ENCODE measurements at places on chromosomes 16 and 17. TPM values are rescaled to one million over a fixed set of nuclear protein-coding genes. Genes with fewer than 3 reads are reported as not detected.

The ADORA2B gene
- 1.0 TPM for total RNA-seq

The GCGR gene
- total RNA-seq = not detected

The CCL7 gene
- not detected for total RNA-seq

The CBX4 gene
- 22.8 TPM for total RNA-seq

The MYO15A gene
- total RNA-seq = 0.20 TPM

The PKMYT1 gene
- 0.98 TPM for total RNA-seq

The FA2H gene
- 0.35 TPM for total RNA-seq

DNA sequence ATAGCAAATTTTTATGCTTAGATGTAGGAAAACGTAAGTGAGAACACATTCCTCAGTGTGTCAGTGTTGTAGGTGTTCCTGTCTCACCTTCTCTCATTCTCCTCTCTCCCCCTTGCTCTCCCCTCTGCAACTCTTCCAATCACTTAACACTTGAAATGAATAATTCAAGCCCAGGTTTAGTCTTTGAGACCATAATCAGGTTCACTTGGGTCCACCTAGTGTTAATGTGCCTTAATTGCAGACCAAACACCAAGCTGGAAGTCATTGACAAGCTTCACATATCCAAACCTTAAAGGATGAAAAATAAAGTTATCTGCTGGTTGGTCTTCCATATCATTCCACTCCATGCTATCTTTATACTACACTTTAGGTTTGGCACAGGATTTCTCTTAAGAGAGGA lies 37.0 kb downstream of the STXBP4 start:
- H3K27ac ChIP-seq = no peak overlapping the region
- H3K36me3 ChIP-seq = peaks cover 3% of the 10 kb centered on the region
- DNase-seq = no peak
- H3K4me3 ChIP-seq = no peak overlapping the region
- no peaks in the 10 kb centered on the region for H3K27me3 ChIP-seq

DNA sequence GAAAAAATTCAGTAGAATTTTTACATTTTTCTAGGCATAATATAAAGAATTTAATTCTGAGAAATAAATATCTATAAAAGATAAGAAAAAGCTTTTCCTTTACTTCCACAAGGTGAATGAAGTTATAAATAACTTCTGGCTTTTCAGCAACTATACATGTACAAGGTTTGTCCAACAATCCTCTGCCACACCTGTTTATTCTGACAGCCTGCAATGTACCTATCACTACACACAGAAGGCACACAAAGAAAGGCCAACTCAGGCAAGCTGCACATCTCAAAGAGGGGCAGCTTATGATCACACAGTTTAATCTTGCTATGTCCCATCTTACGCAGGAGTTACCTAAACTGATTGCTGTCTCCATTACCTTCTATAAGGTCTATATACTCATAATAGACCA lies 120.2 kb downstream of the MYO1D start:
- H3K27ac ChIP-seq = no peak overlapping the region
- no peaks in the 10 kb centered on the region for H3K27me3 ChIP-seq
- peaks cover 7% of the 10 kb centered on the region for H3K36me3 ChIP-seq
- no peaks in the 10 kb centered on the region for H3K4me1 ChIP-seq
- DNase-seq = no peak

DNA sequence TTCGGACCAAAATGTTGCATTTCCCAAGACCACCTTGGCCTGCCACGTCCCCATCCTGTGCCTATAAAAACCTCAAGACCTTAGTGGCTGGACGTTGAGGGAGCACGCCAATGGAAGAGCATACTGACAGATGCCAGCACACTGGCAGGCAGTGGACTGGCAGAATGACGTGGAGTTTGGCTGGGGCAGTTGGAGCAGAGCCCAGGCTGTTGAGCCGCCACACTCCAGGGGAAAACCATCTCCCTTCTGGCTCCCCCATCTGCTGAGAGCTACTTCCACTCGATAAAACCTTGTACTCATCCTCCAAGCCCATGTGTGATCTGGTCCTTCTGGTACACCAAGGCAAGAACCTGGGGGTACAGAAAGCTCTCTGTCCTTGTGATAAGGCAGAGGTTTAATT lies 494.1 kb downstream of the CDH11 start:
- DNase-seq = no peak
- no peaks in the 10 kb centered on the region for H3K4me1 ChIP-seq
- no peaks in the 10 kb centered on the region for H3K27me3 ChIP-seq
- H3K4me3 ChIP-seq = no peak overlapping the region
- no peak overlapping the region for H3K27ac ChIP-seq

- H3K27me3 ChIP-seq = no peaks in the 10 kb centered on the region
- DNase-seq = no peak
- H3K27ac ChIP-seq = peak overlapping the region; percentile 83
Observed at GRCh38 chr16:2689968-2690801, 7.9 kb downstream of the KCTD5 start.

DNA sequence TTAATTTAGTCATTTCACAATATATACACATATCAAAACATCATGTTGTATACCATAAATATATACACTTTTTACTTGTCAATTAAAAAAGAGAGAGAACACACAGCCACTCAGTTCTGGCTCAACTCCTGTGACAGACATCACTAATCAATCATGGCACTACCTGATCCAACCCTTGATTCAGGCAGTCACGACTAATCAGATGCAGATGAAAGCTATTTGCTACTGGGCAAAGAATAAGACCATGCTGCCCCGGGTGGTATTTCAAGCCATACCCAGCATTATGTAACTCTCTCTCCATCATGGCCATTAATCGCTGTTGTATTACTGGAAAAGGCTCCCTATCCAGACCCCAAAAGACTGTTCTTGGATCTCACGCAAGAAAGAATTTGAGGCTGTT lies 345.7 kb downstream of the HAPSTR1 start:
- no peaks in the 10 kb centered on the region for H3K27me3 ChIP-seq
- no peak overlapping the region for H3K27ac ChIP-seq
- no peak for DNase-seq
- H3K4me3 ChIP-seq = no peak overlapping the region
- no peaks in the 10 kb centered on the region for H3K36me3 ChIP-seq

DNA sequence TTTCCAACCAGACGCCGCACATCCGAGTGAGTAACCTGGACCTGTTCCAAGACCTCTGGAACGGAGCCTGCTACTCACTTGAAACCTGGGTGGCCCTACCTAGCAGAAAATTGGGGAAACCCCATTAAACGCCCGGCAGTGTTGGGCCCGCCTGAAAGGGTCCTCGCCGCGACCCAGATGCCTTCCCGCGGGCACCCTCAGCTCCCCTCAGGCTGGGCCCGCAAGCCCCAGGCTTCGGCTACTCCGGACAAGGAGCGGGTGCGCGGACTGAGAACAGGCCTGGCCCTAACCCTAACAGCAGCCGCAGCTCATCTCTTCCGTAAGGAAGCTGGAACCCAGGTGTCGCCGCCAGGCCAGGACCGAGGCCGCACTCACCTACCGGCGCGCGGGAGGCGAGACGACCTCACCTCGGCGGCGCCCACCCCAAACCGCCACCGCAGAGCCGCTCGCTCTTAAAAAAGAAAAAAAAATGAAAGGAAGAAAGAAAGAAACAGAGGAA lies 344 bp downstream of the PSME3IP1 start:
- peak overlapping the region; percentile 93 for H3K27ac ChIP-seq
- H3K4me1 ChIP-seq = no peaks in the 10 kb centered on the region
- DNase-seq = peak; percentile 71
- no peaks in the 10 kb centered on the region for H3K36me3 ChIP-seq
- H3K4me3 ChIP-seq = peak overlapping the region; percentile 95

DNA sequence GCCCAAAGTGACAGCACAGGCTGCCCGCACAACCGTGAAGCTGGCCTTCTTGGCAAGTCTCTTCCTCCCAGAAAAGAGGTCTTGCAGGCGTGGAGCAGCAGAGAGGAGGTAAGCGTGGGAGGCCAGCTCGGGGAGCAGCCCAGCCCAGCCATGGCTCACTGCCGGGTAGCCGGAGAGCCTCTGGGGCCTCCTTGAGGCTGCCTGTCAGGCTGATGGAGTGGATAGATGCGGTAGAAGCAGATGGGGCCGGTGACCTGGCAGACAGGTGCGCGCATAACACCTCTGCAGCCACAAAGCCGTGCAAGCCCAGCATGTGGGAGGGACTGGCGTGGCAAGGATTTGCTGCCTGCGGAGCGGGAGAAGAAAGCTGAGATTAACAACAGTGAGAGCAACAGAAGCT lies 17.1 kb upstream of the DOK4 start:
- H3K27ac ChIP-seq = no peak overlapping the region
- no peak for DNase-seq

DNA sequence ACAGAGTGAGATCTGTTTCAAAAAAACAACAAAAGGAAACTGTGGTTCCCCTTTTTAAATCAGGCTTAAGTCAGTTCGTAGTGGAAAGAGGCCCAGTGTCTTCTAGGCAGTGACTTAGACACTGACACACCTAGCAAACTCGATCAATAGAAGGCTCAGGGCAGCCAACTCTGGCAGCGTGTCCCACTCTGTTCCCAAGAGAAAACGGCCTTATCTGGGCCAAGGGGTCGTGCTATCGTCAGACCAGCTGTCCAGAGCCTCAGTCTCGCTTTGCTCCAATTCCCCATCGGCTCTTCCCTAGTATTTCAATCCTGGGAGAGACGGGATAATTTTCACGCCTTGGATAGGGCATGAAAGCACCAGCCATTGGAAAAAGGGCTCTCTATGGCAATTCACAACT lies 72.9 kb downstream of the SLC5A11 start:
- H3K4me1 ChIP-seq = no peaks in the 10 kb centered on the region
- H3K27ac ChIP-seq = no peak overlapping the region
- H3K27me3 ChIP-seq = no peaks in the 10 kb centered on the region
- H3K4me3 ChIP-seq = no peak overlapping the region
- DNase-seq = no peak

DNA sequence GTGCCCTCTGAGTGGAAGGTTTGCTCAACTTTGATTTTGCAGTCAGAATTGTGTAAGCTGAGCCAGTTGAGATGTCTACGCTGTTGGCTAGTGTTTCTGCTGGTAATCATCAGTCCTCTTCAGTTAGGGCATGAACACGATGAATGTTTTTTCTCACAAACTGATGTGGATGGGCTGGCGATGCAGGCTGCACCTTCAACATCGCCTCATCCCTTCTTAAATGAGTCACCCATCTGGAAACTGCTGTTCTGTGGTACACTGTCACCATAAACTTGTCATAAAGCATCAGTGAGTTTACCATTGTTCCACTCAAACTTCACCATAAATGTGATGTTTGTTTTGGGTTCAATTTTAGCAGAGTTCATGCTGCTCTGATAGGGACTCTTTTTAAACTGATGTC lies 8.4 kb downstream of the C16orf95 start:
- DNase-seq = no peak
- no peaks in the 10 kb centered on the region for H3K27me3 ChIP-seq
- H3K36me3 ChIP-seq = no peaks in the 10 kb centered on the region
- H3K27ac ChIP-seq = no peak overlapping the region
- no peaks in the 10 kb centered on the region for H3K4me1 ChIP-seq

DNA sequence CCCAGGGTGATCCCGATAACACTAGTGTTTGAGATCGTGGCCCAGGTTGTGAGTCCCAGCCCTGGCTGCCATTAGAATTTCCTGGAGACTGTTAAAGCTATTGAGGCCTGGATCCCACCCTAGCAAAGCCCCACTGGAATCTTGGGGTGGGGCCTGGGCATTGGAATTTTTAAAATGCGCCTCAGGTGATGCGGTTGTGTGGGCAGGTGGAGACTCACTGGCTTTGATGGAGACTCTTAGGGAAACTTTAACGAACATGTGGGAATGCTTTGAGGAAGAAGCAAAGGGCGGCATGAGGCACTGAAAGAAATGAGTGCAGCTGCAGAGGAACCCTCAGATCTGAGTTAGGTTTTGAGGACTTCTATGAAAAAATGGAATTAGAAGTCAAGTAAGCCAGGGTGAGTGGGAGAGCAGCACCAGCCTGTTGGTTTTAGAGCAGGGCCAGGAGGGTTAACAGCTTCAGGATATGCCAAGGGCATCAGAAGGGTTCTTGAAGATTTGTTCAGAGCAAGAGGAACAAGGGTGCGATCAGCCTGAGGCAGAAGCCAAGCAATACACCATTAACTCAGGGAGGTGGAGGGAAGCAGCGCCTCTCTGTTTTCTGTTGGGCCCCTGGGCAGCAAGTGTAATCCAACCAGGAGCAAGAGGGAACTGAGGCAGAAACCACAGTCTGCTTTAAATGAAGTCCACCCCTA lies 42.5 kb downstream of the KSR1 start:
- no peak for DNase-seq
- H3K4me1 ChIP-seq = peaks cover 29% of the 10 kb centered on the region
- no peak overlapping the region for H3K4me3 ChIP-seq
- no peaks in the 10 kb centered on the region for H3K36me3 ChIP-seq
- no peak overlapping the region for H3K27ac ChIP-seq

- no peaks in the 10 kb centered on the region for H3K36me3 ChIP-seq
- H3K27me3 ChIP-seq = no peaks in the 10 kb centered on the region
- no peak overlapping the region for H3K27ac ChIP-seq
- no peak overlapping the region for H3K4me3 ChIP-seq
- DNase-seq = no peak
- no peaks in the 10 kb centered on the region for H3K4me1 ChIP-seq
Observed at GRCh38 chr16:57721356-57722209, 14.0 kb upstream of the KATNB1 start.

DNA sequence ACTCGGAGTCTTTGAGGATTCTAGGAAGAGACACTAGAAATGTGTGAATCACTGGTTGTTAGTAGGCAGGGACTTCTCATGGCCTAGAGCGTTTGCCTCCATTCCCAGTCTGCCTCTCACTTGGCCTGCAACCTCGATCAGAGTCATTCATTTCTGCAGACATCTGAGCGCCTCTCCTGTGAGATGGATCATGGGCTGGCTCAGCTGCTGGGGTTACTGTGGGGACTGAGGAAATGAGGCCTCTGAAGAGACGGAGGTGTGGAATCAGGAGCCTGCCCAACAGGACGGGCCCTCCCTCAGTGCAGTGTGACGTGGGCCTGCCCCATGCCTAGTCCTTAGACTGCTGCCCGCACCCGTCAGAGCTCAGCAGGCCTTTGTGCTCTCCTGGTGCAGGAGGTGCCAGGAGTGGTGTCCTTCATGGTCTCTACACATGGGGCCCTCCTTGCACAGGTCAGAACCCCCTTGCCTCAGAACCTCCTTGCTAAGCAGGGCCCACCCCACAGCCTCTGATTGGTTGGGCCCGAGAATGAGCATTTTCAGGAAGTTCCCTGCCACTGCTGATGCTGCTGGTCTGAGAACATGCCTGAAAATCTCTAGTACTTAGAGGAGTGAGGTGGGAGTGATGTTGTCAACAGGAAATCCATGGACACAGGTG lies 99.4 kb downstream of the NPIPB11 start:
- DNase-seq = no peak
- H3K4me3 ChIP-seq = no peak overlapping the region
- H3K4me1 ChIP-seq = peaks cover 8% of the 10 kb centered on the region
- H3K36me3 ChIP-seq = no peaks in the 10 kb centered on the region
- H3K27me3 ChIP-seq = no peaks in the 10 kb centered on the region

- H3K27me3 ChIP-seq = no peaks in the 10 kb centered on the region
- DNase-seq = no peak
- H3K4me3 ChIP-seq = no peak overlapping the region
Observed at GRCh38 chr17:80195671-80196529, 24.2 kb downstream of the SGSH start.

GRCh38 chr16:89197633-89198416 lies 2.5 kb downstream of the SLC22A31 start:
- no peak overlapping the region for H3K4me3 ChIP-seq
- H3K27me3 ChIP-seq = peaks cover 4% of the 10 kb centered on the region
- no peak overlapping the region for H3K27ac ChIP-seq
- no peak for DNase-seq
- H3K36me3 ChIP-seq = no peaks in the 10 kb centered on the region

- no peaks in the 10 kb centered on the region for H3K27me3 ChIP-seq
- DNase-seq = no peak
- no peak overlapping the region for H3K4me3 ChIP-seq
- H3K4me1 ChIP-seq = peaks cover 39% of the 10 kb centered on the region
Observed at GRCh38 chr17:63697341-63698286, 2.3 kb downstream of the LIMD2 start.

GRCh38 chr17:18005496-18005895 lies 32.8 kb downstream of the DRC3 start:
- no peak overlapping the region for H3K27ac ChIP-seq
- no peaks in the 10 kb centered on the region for H3K27me3 ChIP-seq
- H3K36me3 ChIP-seq = no peaks in the 10 kb centered on the region
- no peaks in the 10 kb centered on the region for H3K4me1 ChIP-seq
- no peak for DNase-seq
